ENCODE measurements at places on chromosomes 4 and X. TPM values are rescaled to one million over a fixed set of nuclear protein-coding genes. Genes with fewer than 3 reads are reported as not detected.

VCX gene
- total RNA-seq = not detected

- DNase-seq = no peak
Observed at GRCh38 chr4:56310401-56311125, 76.7 kb downstream of the AASDH start.

HNRNPH2 gene
- 47.7 TPM for total RNA-seq

GPC3 gene
- 2.8 TPM for total RNA-seq

PAGE4 gene
- total RNA-seq = not detected

GRCh38 chr4:2320746-2321145 lies 58.8 kb upstream of the MXD4 start:
- DNase-seq = no peak

- no peak for DNase-seq
Observed at GRCh38 chr4:10437735-10438134, 19.5 kb downstream of the ZNF518B start.

DNA sequence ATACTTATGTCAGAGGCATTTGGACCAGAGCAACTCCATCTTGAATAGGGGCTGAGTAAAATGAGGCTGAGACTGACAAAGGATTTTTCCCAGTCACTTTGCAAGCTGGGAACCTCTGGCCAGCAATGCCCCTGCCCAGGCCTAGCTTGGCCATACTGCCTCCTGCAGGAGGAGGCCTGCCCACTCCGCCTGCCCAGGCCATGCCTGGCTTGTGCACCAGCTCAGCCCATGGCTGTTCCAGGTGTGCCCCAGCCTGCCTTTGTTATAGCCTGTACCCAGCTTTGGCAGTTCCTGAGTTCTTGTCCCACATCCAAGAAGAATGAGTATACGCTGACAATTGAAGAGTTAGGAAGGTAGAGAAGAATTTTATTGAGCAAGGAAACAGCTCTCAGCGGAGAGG lies 176.1 kb downstream of the AASDH start:
- no peak for DNase-seq

DNA sequence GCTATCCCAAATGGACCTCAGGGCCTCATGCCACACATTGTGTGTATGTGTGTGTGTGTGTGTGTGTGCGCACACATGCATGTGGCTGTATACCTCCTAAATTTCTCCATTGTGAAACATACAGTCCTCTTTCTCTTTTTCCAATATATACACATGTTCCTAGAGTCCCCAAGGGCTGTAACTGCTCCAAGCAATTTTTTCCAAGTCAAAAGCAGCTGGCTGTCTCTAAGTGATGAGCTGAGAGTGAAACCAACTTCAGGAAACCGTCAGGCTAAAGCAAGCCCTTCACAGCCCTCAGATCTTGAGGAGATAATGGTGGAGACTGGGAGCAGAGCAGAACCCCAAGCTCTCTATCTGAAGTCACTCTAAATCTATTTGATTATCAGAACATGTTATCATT lies 496.1 kb upstream of the DIPK2B start:
- no peak for DNase-seq

REELD1 gene
- total RNA-seq = not detected

SSX4B gene
- total RNA-seq = not detected

OSTC gene
- total RNA-seq = 84.8 TPM

- no peak for DNase-seq
Observed at GRCh38 chrX:39601231-39602177, 496.3 kb downstream of the BCOR start.

ITGB1BP2 gene
- 1.9 TPM for total RNA-seq

RLIM gene
- total RNA-seq = 13.6 TPM

DNA sequence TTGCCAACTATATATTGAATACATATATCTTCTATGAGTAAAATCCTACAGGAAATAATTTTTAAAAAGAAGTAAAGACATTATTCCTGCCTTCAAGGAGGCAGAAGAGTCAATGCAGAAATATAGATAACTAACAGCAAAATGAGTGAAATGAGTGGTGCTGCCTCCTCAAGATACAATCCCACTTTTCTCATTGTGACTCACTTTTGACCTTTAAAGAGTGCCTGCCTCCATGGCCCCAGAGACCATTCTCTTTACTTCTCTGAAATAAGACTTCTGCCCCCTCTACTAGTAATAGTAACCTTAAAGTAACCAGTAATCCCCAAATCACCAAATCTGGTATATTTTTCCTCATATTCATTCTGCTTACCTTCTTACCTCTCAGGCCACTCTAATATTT lies 15.5 kb downstream of the SLC10A7 start:
- no peak for DNase-seq

DNA sequence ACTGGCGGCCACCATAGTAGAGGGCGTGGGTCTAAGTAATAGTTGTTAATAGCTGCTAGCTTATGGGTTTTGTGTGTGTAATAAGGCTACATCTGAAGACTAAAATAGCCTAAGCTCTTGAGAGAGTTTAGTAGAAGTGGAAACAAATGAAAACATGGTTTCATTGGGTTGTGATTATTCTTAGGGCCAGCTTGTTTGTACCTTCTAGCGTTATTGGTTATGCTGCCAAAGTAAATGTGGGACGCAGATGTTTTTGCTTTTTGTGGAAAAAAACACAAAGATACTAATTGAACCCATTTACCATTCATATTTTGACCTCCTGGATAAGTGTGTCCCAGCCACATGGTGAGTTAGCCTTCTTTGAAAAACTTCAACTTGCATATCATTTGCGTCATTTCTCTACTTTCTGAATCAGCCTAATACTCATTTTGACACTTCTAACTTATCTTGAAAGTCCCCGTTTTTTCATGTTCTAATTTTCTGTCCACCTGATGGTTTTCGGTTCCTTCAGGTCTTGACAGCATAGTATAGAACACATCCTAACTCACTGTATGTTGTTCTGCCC lies 305.3 kb downstream of the FRMPD4 start:
- DNase-seq = no peak

MAGEB2 gene
- total RNA-seq = not detected

- DNase-seq = no peak
Observed at GRCh38 chrX:15804563-15804962, 14.3 kb downstream of the ZRSR2 start.

DNA sequence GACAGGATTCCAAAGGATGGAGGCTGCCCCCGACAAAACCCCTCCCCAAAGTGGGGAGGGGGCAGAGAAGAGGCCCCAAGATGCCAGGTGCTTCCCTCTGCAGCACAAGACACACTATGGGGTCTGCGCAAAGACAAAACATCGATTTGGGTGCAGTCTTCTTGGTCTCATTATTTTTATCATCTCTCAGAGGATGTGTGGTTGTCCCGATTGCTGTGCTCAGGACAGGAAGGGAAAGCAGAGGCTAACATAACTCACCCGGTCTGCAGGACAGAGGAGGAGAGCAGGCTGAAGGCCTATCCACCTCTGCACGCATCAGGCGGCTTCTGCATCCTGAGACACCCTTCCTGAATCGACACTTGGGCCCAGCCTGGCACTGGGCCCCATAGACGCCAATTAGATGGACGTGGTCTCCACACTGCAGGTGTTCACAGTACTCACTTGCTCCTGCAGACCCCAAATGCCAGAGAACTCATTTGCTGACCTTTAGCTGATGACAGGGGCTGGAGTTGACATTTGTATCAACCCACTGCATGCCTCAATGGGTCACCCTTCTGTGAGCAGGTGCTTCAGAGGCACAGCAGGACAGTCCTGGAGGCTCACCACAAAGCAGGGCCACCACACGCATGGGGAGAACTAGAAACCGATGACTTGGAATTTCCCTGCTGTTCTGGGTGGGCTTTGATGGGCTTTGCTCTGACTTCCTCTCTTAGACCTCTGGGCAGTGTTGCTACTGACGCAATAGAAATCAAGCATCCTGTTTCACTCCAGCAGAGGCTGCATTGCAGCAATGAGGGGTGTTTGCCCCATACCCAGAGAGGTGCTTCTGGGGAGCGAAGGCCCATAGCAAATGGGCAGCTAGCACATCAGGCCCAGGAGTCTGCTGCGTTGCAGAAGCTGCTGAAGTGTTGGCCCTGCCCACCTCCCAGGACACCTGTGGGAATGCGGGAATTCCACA lies 96.3 kb upstream of the ENPP6 start:
- DNase-seq = no peak

GRCh38 chr4:55336138-55337034 lies 9.7 kb upstream of the SRD5A3 start:
- no peak for DNase-seq

GRCh38 chrX:141668371-141668770 lies 30.2 kb downstream of the SPANXD start:
- no peak for DNase-seq

GRCh38 chrX:113759422-113759821 lies 824.5 kb upstream of the HTR2C start:
- DNase-seq = no peak

DNA sequence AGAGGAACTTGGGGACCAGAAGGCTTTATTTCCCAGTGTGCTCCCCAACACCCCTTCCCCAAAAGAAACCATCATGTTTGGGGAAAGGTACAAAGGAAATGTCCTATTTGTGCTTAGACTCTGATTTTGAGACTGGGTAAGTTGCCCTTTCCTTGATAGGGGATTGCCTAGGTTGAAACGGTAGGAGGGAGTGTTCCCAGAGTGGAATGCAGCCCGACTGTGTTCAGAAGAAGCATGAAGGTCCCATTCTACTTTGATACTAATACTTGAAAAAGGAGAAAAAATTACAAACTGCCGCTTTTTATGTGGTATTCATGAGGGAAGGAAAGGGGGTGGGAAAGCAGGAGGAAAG lies 32.4 kb upstream of the TMEM131L start:
- DNase-seq = no peak

DNA sequence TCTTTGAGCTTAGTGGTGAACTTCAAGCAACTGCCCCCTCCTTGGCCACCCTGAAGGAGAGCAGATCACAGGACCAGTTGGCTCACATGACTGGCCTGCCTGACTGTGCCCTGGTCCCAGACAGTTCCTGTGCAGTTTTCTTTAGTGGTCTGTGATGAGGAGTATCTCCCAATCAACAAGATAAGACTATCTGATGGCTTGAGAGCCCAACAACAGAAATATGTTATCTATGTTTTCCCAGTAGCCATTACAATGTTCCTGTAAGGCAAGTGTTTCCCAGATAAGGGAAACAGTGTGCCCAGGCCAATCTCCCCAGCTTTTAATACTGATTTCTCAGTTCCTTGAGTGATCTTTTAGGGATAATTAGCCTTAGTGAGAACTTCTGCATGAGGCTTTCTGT lies 14.2 kb upstream of the TIMM8A start:
- DNase-seq = no peak

GABRQ gene
- 1.4 TPM for total RNA-seq

GRCh38 chr4:45241976-45242375 lies 515.6 kb upstream of the GNPDA2 start:
- DNase-seq = no peak

DCAF8L2 gene
- not detected for total RNA-seq

PAGE5 gene
- not detected for total RNA-seq

GDPD2 gene
- not detected for total RNA-seq

IBSP gene
- not detected for total RNA-seq

DNA sequence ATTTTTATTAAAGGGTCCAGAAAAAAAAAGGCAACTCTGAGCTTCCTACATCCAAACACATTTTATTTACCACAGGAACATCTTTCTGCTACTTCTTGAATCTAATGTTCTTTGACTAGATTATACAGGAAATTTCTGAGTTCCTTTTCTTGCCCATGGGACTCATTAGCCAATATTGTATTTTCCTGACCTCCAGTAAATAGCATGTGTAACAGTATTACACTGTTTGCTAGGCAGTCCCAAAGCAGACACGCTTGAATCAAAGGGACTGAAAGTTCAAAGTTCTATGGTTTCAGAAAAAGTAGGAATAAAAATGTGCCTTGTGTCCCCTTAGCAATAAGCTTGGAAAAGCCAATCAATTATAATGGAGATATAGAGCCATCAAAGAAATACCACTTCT lies 57.4 kb downstream of the MOSPD2 start:
- no peak for DNase-seq

Measured in esophagus squamous epithelium (tissue), 5 donors.